Forelimb muscle (tissue), 1 donor: ENCODE measurements at places on chromosomes 7 and 10.

GRCh38 chr10:50561266-50561665 lies 62.5 kb downstream of the SGMS1 start:
- DNase-seq = peak; percentile 24

- DNase-seq = peak; percentile 40
Observed at GRCh38 chr10:43292755-43293676, 26.2 kb upstream of the RASGEF1A start.

GRCh38 chr10:7130191-7130911 lies 280.5 kb downstream of the SFMBT2 start:
- no peak for DNase-seq

- DNase-seq = no peak
Observed at GRCh38 chr10:14543046-14543903, 212.6 kb upstream of the FRMD4A start.

- DNase-seq = no peak
Observed at GRCh38 chr10:110032801-110033700, 25.3 kb downstream of the ADD3 start.

- DNase-seq = no peak
Observed at GRCh38 chr10:45380903-45381620, 7.0 kb downstream of the ALOX5 start.

DNA sequence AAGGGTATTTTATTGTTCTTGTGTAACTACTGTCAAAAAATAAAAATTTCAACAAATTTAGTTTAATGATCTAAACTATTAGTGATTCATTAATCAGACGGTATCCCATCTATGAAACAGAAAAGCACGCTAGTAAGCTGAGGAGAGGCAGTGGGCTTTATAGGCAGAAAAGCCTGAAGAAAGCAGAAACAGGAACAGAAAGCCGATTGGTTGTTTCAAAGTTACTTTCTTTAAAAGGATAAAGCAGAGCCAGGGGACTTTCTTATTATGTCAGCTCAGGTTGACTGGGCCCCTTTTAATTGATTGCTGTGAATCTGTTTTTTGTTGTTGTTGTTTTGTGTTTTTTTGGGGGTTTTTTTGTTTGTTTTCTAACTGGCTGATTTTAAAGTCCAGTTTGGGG lies 105.5 kb downstream of the TES start:
- DNase-seq = no peak

GRCh38 chr7:91657483-91658071 lies 222.9 kb downstream of the MTERF1 start:
- peak; percentile 62 for DNase-seq

DNA sequence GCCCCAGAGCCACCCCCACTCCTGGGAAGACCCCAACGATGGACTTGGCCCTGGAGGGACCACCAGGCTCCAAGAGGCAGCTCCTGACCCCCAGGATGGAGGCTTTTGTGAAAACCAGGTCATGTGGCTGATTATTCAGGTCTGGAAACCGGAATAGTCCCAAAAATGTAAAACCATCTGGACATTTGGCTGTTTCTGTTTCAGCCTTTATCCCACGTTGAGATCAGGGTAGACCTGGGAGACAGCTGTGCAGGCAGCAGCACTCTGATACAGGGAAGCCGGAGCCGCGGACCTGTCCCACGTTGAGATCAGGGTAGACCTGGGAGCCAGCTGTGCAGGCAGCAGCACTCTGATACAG lies 7.1 kb upstream of the ADGRA1 start:
- DNase-seq = no peak

GRCh38 chr10:43227911-43228782 lies 38.7 kb downstream of the RASGEF1A start:
- no peak for DNase-seq

- no peak for DNase-seq
Observed at GRCh38 chr7:10998996-10999757, 25.5 kb downstream of the PHF14 start.

DNA sequence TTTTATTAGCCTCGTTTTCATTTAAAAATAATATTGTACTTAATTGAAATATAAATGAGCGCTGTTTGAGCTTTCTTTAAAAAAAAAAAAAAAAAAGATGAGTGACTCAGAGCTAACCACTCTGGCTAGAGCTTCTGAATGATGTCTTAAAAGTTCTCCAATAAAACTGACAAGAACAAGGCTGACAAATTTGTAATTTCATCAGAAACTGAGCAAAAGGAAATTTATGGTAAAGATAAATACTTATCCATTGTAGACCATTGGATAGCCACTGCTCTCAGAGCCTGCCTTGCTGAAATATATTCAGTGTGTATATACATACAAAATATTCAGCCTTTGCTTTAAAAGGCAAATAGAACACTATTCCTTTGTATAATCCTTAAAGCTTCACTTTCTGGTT lies 91.2 kb upstream of the OIT3 start:
- DNase-seq = no peak

DNA sequence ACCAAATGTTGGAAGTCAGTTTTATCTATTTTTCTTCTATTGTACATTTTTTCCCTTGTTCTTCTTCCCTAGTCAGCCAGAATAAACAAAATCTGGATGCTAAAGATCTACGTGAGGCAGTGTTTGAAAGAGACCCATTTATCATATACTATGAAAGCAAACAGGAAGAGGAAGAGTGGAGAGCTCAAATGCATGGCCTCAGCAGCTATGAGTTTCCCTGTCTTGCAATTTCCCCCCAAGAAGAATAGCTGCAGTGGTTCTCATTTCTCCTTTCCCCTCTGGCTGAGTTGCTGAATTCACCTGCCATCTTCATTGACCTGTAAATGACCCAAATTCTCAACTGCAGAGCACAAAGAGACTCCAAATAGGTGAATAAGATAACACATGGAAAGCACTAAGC lies 347.1 kb upstream of the NRP1 start:
- DNase-seq = no peak

DNA sequence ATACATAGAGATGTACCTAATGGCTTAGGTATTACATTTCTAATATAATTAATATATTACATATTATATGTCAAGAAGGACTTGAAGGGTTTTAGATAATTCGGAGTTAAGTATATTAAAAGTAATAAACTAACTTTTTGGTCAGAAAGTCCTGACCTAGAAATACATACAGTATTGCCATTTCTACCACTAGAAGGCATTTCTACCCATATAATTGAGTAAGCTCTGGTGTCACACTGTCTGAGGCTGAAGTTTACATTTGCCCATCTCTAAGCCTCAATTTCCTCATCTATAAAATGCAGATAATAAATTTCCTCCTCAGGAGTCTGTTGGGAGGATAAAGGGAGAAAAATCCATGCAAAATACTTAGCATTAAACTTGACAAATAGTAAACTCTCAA lies 7.1 kb downstream of the FKBP14 start:
- no peak for DNase-seq

DNA sequence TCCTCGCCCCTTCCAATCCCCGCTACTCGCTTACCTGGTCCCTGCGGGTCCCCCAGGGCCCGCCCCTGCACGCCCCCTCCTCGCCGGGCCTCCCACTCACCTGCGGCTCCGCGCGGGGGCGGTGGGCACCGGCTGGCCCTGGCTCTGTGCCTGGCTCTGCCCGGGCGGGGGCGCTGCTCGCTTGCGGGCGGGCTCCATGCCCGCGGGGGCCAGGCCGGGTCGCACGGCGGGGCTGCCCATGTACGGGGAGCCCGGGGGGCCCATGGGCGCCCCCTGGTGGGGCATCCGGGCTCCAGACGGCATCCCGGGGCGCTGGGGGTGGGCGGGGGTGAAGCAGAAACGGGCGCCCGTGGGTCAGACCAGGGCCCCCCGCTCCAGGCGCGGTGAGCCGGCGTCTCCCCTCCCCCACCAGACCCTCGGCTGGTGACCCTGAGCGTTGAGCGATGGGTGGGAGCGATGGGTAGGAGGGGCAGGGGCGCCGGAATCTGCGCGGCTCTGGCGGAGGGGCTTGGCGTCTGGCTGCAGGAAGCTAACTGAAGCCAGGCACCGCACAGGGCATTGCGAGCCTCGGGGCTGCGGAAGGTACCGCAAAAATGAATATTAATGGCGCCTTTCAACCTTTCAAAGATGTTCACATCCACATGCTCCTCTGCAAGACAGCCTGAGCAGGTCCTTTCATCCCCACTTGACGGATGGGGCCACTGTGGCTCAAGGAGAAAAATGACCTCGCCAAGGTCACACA lies 3.0 kb downstream of the SMARCD3 start:
- no peak for DNase-seq

- no peak for DNase-seq
Observed at GRCh38 chr7:21916176-21916575, 29.5 kb downstream of the CDCA7L start.

- no peak for DNase-seq
Observed at GRCh38 chr10:26911811-26912461, 51.2 kb upstream of the ABI1 start.

GRCh38 chr7:37248396-37248861 lies 200.2 kb downstream of the ELMO1 start:
- DNase-seq = peak; percentile 46

DNA sequence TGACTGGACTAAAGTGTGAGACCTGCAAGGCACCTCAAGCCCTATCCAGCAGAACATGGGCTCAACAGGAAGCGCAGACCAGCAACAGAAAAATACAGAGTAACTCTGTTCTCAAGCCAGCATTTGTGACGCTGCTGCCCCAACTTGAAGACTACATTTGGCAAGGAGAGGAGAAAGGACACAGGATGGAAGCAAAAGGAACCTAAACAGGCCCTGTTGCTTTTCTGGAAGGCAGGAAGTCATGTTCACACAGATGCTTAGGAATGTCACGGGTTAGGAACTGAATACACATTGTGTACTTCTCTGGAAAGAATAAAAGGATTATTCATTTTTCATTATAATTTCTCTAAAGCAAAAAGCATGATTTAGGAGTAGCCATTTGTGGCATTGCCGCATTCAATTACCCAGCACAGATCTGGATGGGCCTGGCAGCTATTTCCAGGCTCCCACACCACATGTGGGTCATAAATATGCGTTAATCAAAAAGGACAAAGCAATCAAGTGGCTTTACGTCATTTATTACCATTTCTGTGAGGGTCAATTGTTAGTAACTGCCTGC lies 19.8 kb upstream of the TOMM7 start:
- DNase-seq = no peak

GRCh38 chr7:92158660-92159575 lies 20.0 kb downstream of the LRRD1 start:
- DNase-seq = no peak

DNA sequence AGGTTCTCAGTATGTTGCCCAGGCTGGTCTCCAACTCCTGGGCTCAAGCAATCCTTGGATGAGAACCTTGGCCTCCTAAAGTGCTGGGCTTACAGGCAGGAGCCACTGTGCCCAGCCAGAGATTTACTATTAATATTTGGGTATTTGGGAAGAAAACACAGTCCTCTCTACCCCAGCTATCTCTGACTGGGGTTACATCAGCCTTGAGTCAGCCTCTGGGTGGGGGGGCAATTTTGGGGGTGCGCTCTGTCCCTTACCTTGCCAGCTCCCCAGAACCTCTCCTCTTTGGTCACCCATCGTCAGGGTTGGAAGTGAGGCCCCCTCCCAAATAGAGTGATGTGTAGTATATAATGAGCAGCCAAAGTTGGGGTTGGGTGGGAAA lies 1.8 kb downstream of the MLXIPL start:
- no peak for DNase-seq

- no peak for DNase-seq
Observed at GRCh38 chr10:102122450-102122849, 2.3 kb upstream of the LDB1 start.

GRCh38 chr7:157411580-157411979 lies 74.8 kb downstream of the DNAJB6 start:
- DNase-seq = no peak

DNA sequence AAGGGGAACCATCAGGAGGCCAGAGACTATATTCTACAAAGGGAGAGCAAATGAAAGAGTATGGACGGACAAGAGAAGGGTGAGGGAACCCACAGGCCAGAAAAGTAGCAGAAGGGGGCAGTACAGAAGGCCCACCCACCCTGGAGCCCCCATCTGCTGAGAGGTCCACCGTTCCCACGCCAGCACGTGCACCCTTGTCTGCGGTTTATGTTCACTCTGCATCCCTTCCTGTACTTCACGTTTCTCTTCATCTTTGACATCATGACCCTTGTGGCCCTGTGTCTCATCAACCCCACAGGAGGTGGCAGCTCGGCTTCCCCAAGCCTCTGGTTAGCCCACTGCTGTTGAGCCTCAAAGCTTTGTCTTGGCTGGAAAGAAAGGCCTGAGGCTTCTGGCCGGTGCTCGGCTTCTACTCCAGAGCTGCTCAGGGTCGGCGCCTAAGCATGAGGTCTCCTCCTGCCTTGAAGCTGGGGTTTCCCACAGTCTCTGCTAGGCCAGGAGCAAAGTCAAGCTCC lies 138.0 kb downstream of the DLG5 start:
- DNase-seq = no peak

- DNase-seq = no peak
Observed at GRCh38 chr10:71468363-71469094, 71.8 kb downstream of the CDH23 start.

GRCh38 chr10:499991-500390 lies 189.5 kb downstream of the DIP2C start:
- no peak for DNase-seq

GRCh38 chr7:44132039-44132438 lies 8.7 kb upstream of the POLD2 start:
- no peak for DNase-seq

DNA sequence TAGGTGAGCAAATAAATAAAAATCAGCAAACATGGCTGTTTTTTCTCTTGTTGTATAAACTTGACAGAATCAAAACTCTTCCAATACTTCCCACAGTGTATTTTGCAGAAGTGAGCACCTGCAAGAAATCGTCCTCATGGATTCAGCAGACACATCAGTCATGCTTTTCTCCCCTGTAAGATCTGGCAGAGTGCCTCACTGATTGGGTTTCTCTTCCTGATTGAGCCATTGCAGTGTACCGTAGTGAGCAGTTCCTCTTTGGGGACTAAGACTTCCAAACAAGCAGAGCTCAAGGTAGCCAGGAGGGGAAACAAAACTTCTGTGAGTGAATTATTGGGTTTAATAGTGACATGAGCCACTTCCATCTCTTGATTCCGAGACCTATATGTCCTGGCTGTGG lies 2.2 kb upstream of the CCDC3 start:
- no peak for DNase-seq

GRCh38 chr10:91800182-91800581 lies 2.0 kb downstream of the TNKS2 start:
- no peak for DNase-seq

- no peak for DNase-seq
Observed at GRCh38 chr7:2729893-2730716, 42.1 kb downstream of the AMZ1 start.

GRCh38 chr10:46248651-46249146 lies 38.1 kb upstream of the ANTXRL start:
- no peak for DNase-seq

DNA sequence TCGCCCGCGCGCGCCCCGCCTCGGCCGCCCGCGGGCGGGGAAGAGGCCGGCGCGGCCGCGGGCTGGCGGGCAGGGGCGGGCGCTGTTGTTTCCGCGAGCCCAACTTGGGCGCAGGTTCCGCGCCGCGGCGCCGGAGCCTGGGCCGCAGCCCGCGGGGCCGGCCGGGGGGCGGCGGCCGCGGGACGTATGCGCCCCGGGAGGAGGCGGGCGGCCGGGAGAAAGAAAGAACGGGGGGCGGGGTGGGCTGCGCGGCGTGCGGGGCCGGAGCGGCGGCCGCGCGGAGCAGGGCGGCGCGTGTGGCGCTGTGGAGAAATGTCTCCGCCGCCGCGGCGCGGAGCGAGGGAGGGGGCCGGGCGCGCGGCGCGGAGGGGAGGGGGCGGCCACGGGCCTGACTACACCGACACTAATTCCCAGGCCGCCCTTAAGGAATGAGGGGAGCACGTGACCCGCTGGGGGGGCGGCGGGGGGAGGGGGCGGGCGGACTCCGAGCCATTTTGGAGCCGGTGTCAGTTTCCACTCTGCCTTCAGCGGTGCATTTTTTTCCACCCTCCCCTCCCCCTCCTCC lies at the start of gene BMI1:
TSS of gene BMI1 (plus strand) at position 509 of the 565 bp plus-strand sequence. CDS start 5,351 bp downstream, outside the sequence.
- no peak for DNase-seq

- no peak for DNase-seq
Observed at GRCh38 chr10:17004801-17005380, 124.7 kb downstream of the CUBN start.
